ENCODE measurements at places on chromosomes 12 and 14. TPM values are rescaled to one million over a fixed set of nuclear protein-coding genes. Genes with fewer than 3 reads are reported as not detected.

- H3K4me1 ChIP-seq, result no peaks in the 10 kb centered on the region
- no peak overlapping the region for H3K27ac ChIP-seq
- H3K4me3 ChIP-seq, result no peak overlapping the region
- no peaks in the 10 kb centered on the region for H3K36me3 ChIP-seq
- DNase-seq, result no peak
Observed at GRCh38 chr12:57046947-57047890, 2.7 kb downstream of the MYO1A start.

- H3K27me3 ChIP-seq, result no peaks in the 10 kb centered on the region
- no peaks in the 10 kb centered on the region for H3K36me3 ChIP-seq
- DNase-seq, result peak; percentile 45
- H3K4me1 ChIP-seq, result peaks cover 2% of the 10 kb centered on the region
Observed at GRCh38 chr12:6361834-6362233, 13.5 kb downstream of the SCNN1A start.

- H3K4me3 ChIP-seq, result no peak overlapping the region
- H3K27me3 ChIP-seq, result no peaks in the 10 kb centered on the region
- H3K4me1 ChIP-seq, result no peaks in the 10 kb centered on the region
Observed at GRCh38 chr12:42490261-42490842, 99.2 kb downstream of the PRICKLE1 start.

DNA sequence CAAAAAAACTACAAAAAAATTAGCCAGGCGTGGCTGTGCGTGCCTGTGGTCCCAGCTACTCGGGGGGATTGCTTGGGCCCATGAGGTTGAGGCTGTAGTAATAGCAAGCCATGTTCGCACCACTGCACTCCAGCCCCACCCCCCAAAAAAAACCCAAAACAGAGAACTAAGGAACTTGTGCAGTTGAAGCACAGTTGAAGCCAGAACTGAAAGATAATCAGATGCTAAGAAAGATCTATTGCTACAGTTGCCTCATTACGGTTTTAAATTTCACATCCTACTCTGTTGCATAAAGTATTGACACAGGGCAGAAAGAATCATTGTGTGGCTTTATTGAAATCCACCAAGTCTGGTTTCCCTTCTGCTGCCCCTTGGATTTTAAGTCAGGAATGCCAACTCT, 3.8 kb downstream of the CS start:
- DNase-seq, result no peak
- H3K27ac ChIP-seq, result no peak overlapping the region
- H3K36me3 ChIP-seq, result peaks cover 5% of the 10 kb centered on the region
- peaks cover 9% of the 10 kb centered on the region for H3K4me1 ChIP-seq

GRCh38 chr12:54216797-54217661, 28.2 kb upstream of the SMUG1 start:
- peak overlapping the region; percentile 51 for H3K4me3 ChIP-seq
- peak; percentile 69 for DNase-seq
- no peaks in the 10 kb centered on the region for H3K36me3 ChIP-seq

GRCh38 chr12:34400411-34400881, 378.1 kb downstream of the ALG10 start:
- no peak overlapping the region for H3K4me3 ChIP-seq
- no peaks in the 10 kb centered on the region for H3K27me3 ChIP-seq
- H3K27ac ChIP-seq, result no peak overlapping the region
- no peak for DNase-seq

- no peaks in the 10 kb centered on the region for H3K36me3 ChIP-seq
- no peak for DNase-seq
- no peaks in the 10 kb centered on the region for H3K27me3 ChIP-seq
- H3K4me1 ChIP-seq, result peaks cover 2% of the 10 kb centered on the region
Observed at GRCh38 chr12:32196250-32197198, 89.9 kb downstream of the BICD1 start.

DNA sequence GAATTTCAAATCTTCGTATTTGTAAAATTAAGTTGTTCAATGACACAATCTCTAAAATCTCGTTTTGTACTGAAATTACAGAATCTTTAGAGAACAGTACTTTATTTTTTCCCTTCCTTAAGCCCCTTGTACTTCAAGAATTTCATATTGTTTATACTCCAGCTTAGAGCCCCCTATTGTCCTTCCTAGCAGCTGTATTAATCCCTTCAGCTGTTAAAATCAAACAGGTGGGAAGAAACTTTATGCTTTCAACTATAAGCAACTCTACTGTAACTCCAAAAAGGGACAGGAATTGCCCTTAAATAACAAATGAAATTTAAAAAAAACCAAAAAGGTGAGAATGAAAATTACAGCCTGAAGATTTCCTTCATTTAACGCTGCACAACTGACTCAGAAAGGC, 1.7 kb downstream of the NACA start:
- no peaks in the 10 kb centered on the region for H3K27me3 ChIP-seq
- H3K4me1 ChIP-seq, result peaks cover 7% of the 10 kb centered on the region
- DNase-seq, result no peak
- peak overlapping the region; percentile 92 for H3K27ac ChIP-seq
- peak overlapping the region; percentile 93 for H3K4me3 ChIP-seq

- H3K27me3 ChIP-seq, result no peaks in the 10 kb centered on the region
- no peak overlapping the region for H3K4me3 ChIP-seq
- DNase-seq, result peak; percentile 56
- H3K4me1 ChIP-seq, result no peaks in the 10 kb centered on the region
- H3K36me3 ChIP-seq, result peaks cover 3% of the 10 kb centered on the region
Observed at GRCh38 chr12:113314121-113314529, 20.8 kb downstream of the SLC8B1 start.

- no peaks in the 10 kb centered on the region for H3K4me1 ChIP-seq
- H3K27ac ChIP-seq, result no peak overlapping the region
- no peak overlapping the region for H3K4me3 ChIP-seq
- H3K27me3 ChIP-seq, result no peaks in the 10 kb centered on the region
Observed at GRCh38 chr12:90390947-90391346, 564.0 kb downstream of the CCER1 start.

DNA sequence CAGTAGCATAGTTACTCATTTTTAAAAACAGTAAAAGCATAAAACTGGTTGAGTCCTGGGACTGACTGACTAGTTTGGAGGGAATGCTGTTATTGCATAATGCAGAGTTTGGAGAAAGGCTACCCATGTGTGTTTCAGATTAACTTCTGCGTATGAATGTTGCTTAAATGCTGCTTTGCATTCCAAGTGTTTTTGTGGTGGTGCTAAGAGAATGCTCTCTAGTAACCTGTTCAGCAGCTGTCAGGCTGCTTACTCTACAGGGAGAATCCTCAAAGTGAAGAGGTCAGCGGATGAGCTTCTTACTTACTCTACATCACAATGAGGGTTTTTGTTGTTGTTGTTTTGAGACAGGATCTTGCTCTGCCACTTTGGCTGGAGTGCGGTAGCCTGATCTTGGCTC, 4.3 kb downstream of the DLST start:
- H3K27me3 ChIP-seq, result no peaks in the 10 kb centered on the region
- H3K4me1 ChIP-seq, result peaks cover 32% of the 10 kb centered on the region
- peaks cover 10% of the 10 kb centered on the region for H3K36me3 ChIP-seq

DNA sequence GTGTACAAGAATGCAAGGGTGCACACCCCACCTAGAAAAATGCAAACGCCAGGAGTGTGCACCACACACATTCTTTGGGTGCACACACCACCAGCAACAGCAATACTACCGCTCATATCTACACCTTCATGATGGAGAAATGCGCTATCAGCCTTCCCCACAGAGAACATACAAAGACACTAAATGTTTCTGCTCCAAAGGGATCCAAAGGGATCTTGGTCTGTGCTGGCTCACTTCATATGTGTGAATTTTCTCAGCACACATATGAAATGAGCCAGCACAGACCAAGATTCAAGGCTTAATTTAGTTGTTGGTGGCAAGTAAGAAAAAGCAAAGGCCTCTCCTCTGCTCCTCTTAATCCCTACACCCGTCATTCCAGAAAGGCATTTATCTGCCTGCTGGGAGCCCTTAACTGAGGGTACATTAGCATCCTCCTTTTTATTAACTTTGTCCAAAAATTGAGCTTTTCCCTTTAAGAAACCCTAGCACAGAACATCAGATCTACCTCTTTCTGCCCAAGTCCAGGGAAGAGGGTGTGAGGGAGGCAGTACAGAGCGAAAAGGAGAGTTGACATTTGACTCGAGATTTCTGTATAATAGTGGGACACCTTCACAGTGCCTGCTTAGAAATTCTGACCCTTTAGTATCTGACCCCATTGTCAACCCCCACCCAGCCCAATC, 8.3 kb downstream of the BMP4 start:
- H3K4me3 ChIP-seq, result no peak overlapping the region
- H3K27ac ChIP-seq, result no peak overlapping the region
- DNase-seq, result no peak
- H3K4me1 ChIP-seq, result no peaks in the 10 kb centered on the region

GRCh38 chr14:34699873-34700621, 14.3 kb downstream of the CFL2 start:
- no peaks in the 10 kb centered on the region for H3K36me3 ChIP-seq
- H3K4me1 ChIP-seq, result peaks cover 9% of the 10 kb centered on the region
- H3K27me3 ChIP-seq, result no peaks in the 10 kb centered on the region
- DNase-seq, result peak; percentile 92

GRCh38 chr12:43267818-43268217, 284.2 kb downstream of the ADAMTS20 start:
- no peak overlapping the region for H3K27ac ChIP-seq
- H3K27me3 ChIP-seq, result no peaks in the 10 kb centered on the region
- DNase-seq, result no peak

DNA sequence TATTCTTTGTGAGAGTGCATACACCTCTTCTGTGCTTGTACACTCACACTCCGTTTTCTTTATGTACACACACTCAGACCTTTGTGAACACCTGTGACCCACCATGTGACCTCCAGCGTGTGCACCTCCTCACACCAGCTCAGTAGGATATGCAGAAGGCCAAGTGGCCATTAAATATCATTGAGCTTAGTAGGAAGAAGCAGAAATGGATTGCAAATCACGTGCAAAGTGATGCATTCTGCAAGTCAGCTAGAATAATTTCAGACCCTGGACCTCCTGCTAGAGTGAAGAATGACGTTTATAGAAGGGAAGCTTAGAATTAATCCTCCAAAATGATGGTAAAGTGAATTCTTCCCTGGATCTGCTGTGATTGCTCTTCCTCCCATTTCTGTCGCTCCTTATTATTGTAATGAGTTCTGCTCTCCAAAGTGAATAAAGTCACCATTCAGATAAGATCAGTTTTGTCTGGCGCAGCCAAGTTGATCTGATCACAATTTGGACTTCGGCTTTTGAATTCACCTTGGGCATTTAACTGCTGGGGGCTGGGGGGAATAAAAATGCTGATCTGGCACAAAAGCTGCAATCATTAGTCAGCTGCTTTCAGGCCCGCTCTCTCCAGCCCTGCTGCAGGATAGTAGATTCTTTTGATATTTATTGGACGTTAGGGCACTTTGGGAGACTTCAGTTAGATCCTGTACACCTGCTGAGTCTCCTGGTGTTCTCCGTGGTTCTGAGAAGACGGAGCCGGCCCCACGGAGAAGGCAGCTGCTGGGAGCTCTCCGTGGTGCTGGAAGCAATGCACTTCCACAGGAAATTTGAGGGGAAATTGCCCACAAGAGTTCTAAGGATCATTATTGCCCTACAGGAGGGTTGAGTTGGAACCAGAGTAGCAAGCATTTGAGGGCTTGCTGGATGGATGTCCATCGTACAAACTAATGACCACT, 12.4 kb upstream of the NRXN3 start:
- H3K36me3 ChIP-seq, result no peaks in the 10 kb centered on the region
- no peaks in the 10 kb centered on the region for H3K27me3 ChIP-seq

DNA sequence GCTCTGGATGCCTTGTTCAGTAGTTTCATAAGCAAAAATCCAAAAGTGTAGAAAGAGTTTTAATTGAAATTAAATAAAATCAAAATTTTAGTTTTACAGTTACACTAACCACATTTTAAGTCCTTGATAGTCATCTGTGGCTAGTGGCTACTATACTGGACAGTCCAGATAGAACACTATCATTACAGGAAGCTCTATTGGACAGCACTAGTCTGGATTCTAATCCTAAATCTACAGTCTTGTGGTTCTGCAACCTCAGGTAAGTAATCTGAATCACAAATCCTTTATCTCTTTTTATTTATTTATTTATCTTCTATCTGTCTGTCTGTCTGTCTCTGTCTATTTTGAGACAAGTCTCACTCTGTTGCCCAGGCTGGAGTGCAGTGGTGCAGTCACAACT, 18.0 kb downstream of the RAP1B start:
- H3K27ac ChIP-seq, result no peak overlapping the region
- H3K36me3 ChIP-seq, result peaks cover 2% of the 10 kb centered on the region
- no peak overlapping the region for H3K4me3 ChIP-seq
- H3K27me3 ChIP-seq, result no peaks in the 10 kb centered on the region
- H3K4me1 ChIP-seq, result peaks cover 6% of the 10 kb centered on the region

DNA sequence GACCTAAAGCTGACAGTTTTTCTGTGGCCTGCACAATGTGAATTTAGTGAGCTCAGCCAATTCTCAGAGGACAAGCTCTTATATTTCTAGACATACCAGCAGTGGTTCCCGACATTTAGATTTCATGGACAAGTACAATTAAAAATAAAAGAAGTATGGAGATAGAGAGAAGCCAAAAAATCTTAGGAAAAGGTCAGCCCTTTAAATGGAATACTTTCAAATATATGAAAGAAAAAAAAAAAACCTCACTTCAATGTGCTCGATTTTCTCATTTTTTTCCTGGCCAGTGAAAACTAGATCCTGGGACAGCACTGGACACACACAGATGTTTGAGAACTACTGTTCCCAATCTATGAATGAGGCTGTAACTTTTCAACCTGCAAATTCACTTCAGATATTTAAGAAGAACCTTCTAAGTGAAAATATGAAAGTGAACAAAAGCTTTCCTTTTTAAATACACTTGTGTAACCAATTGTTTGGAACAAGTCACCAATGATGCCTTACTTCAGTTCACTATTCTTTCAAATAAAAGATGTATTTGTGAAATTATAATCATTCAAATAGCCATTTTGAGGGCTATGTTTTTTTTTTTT, 109.4 kb downstream of the SLC38A1 start:
- no peaks in the 10 kb centered on the region for H3K4me1 ChIP-seq
- no peak for DNase-seq
- H3K4me3 ChIP-seq, result no peak overlapping the region
- H3K27ac ChIP-seq, result no peak overlapping the region

- H3K27me3 ChIP-seq, result no peaks in the 10 kb centered on the region
- no peaks in the 10 kb centered on the region for H3K4me1 ChIP-seq
- H3K36me3 ChIP-seq, result no peaks in the 10 kb centered on the region
Observed at GRCh38 chr14:99636487-99636886, 8.4 kb upstream of the HHIPL1 start.

Gene IAPP
- not detected for total RNA-seq

Gene LRTM2
- not detected for total RNA-seq

Gene LUM
- 217 TPM for total RNA-seq

Gene RPGRIP1
- total RNA-seq, result under 0.01 TPM

Gene TAPBPL
- total RNA-seq, result 6.2 TPM

Gene SYNE3
- 15.9 TPM for total RNA-seq

Gene GALNT8
- under 0.01 TPM for total RNA-seq

Measured in fibroblast of lung (primary cell).